Foreskin melanocyte (primary cell): ENCODE measurements at places on chromosomes 6 and 20.

DNA sequence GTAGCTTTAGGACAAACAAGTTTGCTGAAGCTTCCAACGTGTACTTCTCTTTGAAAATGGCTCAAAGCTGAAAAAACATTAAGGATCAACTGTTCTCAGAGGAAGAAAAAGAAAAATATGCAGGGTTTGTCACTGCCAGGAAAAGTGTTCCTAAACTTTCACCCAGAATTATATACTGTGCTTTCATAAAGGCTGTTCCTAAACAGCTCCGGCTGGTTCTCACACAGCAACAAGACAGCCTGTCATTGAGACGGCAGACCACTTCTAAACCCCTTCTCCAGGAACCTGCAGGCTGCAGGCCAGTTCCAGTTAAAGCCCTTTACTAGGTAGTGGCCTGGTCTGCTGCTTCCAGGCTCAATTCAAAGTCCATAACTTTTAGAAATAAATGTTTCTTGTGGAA, 97.4 kb upstream of the SOX4 start:
- no peak for DNase-seq

DNA sequence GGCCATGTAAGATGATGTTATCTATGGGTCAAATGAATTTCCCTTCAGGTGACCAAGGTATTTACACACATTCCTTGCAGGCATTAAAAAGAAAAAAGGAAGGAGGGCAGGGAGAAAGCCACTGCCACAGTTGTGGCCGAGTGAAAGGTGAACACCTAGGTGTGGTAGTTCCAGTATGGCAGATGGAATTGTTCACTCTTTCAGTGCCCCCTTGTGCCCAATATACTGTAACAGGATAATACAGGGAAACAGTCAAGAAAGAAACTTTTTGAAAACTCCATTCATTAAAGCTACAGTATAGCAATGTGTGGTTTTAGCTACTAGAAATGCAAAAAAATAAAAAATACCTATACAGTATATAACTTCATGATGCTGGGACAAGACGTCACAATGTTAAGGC, 52.1 kb downstream of the BMP2 start:
- DNase-seq = no peak

DNA sequence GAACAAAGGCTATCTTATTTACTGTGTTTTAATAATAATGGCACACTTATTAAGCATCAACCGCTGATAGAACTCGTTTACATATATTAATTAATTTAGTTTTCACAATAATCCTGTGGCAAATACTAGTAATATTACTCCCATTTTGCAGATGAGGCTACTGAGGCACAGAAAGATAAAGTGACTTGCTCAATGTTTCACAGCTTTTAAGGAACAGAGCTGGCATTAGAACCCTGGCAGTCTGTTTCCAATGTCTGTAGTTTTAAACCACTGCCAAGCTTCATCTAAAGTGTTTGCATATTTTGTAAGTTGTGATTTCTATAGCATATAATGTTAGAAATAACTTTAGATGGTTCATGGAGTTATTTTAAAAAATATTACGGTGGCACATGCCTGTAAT, 38.4 kb upstream of the LRRC1 start:
- no peak for DNase-seq

GRCh38 chr20:420166-420620, 12.1 kb downstream of the RBCK1 start:
- no peak for DNase-seq

DNA sequence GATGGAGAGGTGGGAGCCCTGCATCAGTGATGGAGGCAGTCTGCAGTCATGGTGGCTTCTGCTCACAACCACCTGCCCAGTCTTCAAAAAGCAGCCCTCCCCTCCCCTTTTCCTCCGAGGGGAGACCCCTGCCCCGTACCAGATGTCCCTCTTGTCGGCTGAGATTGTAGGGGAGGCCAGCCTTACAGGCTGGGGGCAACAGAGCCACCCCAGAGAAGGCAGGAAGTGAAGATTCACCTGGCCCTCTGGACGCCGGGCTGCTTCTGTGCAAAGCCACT, 4.5 kb downstream of the TNFRSF6B start:
- DNase-seq = no peak
